ENCODE measurements at places on chromosomes 4 and X.

DNA sequence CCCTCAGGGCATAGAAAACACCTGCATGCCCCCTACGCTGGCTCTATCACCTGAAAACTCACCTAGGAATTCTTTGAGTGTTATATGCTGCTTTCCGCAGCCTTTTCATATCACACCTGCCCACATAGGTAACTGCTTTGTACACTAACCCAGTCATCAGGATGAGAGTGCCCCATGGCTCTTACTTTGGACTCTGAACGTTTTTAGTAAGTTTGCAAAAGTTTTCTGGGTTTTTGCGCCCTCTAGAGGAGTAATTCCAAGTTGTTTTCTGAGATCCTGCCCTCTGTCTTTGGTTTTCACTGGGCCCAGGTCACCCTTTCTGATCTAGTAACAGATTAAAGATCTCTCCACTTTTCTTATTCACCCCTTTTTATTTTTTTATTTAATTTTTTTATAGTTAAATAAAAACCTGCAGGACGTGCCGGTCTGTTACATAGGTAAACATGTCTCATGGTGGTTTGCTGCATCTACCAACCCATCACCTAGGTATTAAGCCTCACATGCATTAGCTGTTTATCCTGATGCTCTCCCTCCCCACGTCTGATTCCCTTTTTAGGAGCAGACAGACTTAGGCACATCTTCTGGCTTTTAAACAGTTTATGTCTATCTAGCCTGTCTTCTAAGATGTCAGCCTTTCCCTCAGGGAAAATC, 139.2 kb downstream of the NWD2 start:
- peak; percentile 40 for DNase-seq

GRCh38 chr4:165699055-165699454, 174.0 kb upstream of the TLL1 start:
- DNase-seq, result no peak

DNA sequence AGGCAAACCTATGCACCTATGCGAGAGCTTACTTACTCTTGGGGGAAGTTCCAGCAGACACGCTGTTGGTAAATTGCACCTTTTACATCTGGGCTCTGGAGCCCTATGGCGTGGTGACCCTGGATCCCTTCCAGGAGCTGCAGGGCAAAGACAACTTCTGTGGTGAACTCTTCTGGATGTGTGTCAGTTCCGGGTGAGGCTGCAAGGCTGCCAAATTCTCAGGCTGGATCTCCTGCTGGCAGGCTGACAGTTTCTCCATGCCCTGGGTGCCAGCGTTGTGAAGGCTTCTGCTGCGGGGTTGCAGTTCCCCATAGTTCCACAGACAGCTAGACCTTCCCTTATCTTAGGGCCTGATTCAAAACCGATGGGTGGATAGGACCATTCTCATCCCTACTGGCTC, 37.9 kb downstream of the RAP2C start:
- no peak for DNase-seq

- DNase-seq, result no peak
Measured at GRCh38 chr4:16154451-16154850, 70.6 kb upstream of the PROM1 start.

GRCh38 chrX:104309169-104309568, 54.4 kb upstream of the ESX1 start:
- no peak for DNase-seq

- peak; percentile 19 for DNase-seq
Measured at GRCh38 chr4:122624205-122624604, 3.3 kb upstream of the IL21 start.

DNA sequence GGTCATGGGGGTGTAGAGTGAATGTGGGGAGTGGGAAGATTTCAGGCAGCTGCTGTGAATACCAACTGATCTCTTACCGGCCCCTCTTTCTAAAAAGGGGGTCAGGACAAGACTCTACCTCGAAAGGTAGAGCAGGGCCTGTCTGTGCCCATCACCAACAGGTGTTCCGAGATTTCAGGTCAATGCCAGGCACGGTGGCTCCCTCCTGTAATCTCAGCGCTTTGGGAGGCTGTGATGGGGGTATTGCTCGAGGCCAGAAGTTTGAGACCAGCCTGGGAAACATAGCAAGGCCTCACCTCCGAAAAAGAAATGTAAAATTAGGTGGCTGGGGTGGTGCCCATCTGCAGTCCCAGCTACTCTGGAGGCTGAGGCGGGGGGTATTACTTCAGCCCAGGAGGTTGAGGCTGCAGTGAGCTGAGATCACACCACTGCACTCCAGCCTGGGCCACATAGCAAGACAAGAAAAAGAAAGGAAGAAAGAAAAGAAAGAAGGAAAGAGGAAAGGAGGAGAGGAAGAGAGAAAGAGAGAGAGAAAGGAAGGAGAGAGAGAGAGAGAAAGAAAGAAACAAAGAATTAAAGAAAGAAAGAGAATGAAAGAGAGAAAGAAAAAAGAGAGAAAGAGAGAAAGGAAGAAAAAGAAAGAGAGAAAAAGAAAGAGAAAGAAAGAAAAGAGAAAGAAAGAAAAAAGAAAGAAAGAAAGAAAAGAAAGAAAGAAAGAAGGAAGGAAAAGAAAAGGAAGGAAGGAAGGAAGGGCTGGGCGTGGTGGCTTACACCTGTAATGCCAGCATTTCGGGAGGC, 50.1 kb downstream of the CRLF2 start:
- DNase-seq, result no peak

DNA sequence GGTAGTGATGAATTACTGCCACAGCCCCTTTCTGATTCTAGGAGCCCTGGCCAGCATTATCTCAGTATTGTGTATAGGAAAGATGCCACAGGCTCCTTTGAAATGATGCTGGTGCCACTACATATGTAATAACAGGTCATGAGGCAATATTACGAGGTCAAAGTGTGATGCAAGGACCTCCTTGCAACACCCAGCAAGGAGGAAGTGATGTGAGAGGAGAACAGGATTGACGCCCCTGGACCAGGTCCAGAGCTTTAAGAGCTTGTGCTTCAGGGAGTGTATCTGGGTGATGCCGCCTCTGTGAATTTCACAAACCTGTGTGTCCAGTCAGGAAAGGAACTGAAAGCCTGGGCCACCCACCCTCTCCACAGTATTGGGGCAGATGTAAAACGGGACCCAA, 261.8 kb downstream of the MID1IP1 start:
- no peak for DNase-seq

- DNase-seq, result peak; percentile 80
Measured at GRCh38 chrX:129649268-129650182, 5.2 kb downstream of the APLN start.

DNA sequence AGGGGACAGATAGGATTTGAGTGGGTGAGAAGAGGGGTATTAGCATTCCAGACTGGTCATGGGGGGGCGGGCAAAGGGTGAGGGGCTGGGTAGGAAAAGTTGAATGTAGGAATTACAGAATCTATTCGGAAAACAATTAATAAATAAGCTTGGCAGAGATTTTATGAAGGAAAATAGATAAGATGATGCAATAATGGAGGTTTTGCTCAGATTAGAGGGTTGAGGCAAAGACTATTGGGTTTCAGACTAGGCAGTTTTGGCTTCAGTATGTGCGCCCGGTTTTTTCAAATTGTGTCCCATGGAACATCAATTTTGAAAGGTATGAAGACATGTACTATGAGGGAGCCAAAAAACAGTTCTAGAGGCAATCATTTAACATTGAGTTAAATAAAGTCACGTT, 410.6 kb downstream of the SPRY1 start:
- no peak for DNase-seq

DNA sequence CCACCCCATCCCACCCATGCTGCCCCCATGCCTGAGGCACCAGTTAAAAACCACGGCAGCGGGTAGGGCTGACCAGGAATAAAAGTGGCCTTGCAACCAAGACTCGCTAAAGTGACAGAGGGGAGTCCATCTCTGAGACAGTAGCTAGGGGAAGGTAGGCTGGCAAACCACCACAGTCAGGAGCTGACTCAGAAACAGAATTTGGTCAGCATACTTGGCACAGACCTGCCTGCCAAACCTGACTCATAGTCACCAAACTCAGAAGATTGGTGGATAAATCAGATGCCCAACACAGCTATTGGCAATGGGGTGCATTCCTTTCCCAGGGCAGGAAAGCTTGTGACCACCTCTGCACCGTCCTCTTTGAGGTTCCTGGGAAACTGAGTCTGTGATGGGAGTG, 193.8 kb downstream of the BCOR start:
- DNase-seq, result peak; percentile 73

- DNase-seq, result peak; percentile 92
Measured at GRCh38 chr4:68466185-68466584, 18.9 kb downstream of the TMPRSS11E start.

DNA sequence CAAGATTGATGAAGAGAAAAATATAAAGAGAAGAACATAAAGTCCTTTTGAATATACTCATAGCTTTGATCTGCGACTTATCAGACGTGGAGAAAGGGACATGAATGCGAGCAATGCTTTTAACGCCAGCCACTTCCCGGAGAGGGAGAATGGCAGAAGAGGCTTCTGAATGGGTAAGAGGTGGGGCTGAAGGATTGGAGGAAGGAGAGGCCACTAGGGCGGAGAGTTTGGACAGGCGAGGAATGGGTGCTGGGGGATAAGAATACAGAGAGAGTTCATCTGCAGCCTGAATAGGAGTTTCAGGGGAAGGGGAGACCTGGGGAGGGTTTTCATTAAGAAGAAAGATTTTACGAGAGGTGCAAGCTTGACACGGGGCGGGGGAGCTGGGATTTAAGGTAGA, 2534.9 kb downstream of the PCDH7 start:
- no peak for DNase-seq

- DNase-seq, result no peak
Measured at GRCh38 chr4:3681191-3681590, 85.0 kb upstream of the ADRA2C start.

- no peak for DNase-seq
Measured at GRCh38 chr4:2797545-2798305, 4.8 kb downstream of the SH3BP2 start.

GRCh38 chr4:118774321-118774720, 61.6 kb downstream of the SEC24D start:
- no peak for DNase-seq

- DNase-seq, result no peak
Measured at GRCh38 chr4:66565801-66566200, 895.5 kb upstream of the EPHA5 start.

- no peak for DNase-seq
Measured at GRCh38 chrX:96707804-96708203, 23.2 kb downstream of the DIAPH2 start.

GRCh38 chrX:26414534-26414933, 198.6 kb downstream of the MAGEB5 start:
- no peak for DNase-seq

All from GM23248 (cell line).